ENCODE measurements at places on chromosomes 6 and 20.
A peak's percentile ranks its signal among the peaks of the same experiment; 100 is the strongest.

GRCh38 chr6:31697555-31697954 is 5.6 kb downstream of the ABHD16A start:
- no peak for DNase-seq

DNA sequence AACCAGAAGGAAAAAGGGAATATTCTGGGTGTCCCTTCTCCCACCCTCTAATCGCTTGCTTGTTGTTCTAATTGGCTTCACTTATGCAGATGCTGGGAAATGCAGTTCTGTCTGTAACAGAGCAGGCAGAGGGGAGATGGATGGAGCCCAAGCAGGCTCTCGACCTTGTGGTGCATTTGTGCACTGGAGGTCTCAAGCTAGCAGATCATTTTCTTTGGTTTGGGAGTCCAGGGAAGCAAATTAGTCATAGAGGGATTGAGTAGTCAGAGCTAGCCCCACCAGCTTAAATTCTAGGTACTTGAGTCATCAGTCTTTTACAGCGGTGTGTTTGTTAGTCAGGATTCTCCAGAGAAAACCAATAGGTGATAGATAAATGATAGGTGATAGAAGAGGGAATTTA is 234.7 kb upstream of the ECI2 start:
- DNase-seq, result peak; percentile 35

DNA sequence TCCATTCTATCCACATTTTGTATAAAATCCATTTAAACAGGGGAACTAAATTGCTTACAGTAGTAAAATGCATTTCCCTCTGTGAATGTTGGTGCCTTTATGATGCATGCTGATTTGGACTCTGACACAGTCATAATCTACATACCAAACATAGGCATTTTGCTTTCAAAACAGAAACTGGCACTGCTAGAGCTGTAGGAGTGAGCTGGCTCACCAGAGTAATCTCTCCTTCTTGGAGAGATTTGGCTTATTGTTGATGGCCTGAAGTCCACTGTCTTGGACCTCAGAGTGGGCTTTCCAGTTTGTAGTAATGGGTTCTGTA is 363.2 kb upstream of the FLRT3 start:
- DNase-seq, result no peak

GRCh38 chr6:30883685-30884520 is at the start of gene DDR1:
DDR1 (plus strand) TSS chr6:30884519; CDS start chr6:30888730, 4,211 bp downstream.
- DNase-seq, result peak; percentile 16

- no peak for DNase-seq
Observed at GRCh38 chr6:106618324-106618723, 11.0 kb downstream of the RTN4IP1 start.

DNA sequence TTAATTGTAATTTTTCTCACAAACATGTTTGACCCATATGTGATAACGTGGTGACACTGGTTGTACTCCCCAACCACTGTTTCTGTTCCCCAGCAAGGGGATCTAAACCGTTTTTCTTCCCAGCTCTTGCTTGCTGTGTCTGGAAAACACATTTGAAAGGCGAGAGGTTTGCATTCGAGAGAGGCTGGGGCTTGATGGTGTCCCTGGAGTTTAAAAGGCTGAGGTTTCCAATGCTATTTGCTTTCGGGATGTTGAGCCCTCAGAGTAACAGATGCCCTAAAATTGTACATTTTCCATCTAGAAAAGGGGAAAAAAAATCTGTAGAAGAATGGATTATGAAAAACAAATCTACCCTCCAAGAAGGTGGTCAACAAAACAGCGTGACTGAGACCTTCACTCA is 35.4 kb downstream of the AKAP12 start:
- no peak for DNase-seq

GRCh38 chr6:89508755-89509563 is 76.0 kb downstream of the ANKRD6 start:
- no peak for DNase-seq

- no peak for DNase-seq
Observed at GRCh38 chr20:20439602-20440190, 71.8 kb downstream of the INSM1 start.

DNA sequence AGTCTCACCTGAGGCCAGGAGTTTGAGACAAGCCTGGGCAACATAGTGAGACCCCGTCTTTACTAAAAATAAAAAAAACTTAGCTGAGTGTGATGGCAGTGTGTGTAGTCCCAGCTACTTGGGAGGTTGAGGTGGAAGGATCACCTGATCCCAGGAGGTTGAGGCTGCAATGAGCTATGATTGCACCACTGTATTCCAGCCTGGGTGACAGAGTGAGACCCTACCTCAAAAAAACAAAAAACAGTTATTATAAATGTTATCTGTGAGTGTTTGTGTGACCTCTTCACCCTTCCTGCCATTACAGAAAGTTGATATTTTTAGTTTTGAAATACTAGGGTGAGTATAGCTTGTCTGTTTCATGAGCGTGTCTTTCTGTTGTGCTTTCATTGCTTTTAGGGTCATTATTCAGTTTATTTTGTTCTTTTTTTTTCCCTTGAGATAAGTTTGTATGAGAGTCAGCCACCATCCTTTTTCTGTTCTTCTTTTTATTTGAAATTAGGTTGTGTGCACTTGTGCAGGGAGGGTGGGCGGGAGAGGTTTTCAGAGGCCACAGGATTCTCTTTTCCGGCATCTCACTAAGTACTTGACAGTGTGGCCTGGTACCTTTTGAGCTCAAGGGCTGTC is 26.2 kb downstream of the CDYL start:
- DNase-seq, result no peak

GRCh38 chr6:127221201-127221600 is 45.5 kb upstream of the RNF146 start:
- DNase-seq, result no peak

- DNase-seq, result no peak
Observed at GRCh38 chr6:123402052-123402451, 234.7 kb downstream of the TRDN start.

DNA sequence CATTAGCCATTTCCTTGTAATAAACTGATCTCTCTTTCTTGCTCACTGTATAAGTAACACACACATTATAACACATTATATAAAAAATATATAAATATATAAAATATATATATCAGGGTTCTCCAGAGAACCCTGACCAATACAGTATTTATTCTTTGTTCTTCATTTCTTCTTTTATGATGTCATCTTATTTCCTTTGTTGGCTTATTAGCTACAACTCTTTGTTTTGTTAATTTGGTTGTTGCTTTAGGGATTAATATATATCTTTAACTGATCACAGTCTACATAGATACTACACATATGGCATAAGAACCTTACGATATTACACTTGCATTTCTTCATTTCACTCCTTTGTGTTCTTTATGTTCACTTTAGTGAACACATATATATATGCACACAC is 14.7 kb upstream of the OPN5 start:
- no peak for DNase-seq

- DNase-seq, result no peak
Observed at GRCh38 chr6:150230164-150230561, 87.3 kb downstream of the PPP1R14C start.

GRCh38 chr6:161463071-161463470 is 189.2 kb upstream of the AGPAT4 start:
- DNase-seq, result no peak

DNA sequence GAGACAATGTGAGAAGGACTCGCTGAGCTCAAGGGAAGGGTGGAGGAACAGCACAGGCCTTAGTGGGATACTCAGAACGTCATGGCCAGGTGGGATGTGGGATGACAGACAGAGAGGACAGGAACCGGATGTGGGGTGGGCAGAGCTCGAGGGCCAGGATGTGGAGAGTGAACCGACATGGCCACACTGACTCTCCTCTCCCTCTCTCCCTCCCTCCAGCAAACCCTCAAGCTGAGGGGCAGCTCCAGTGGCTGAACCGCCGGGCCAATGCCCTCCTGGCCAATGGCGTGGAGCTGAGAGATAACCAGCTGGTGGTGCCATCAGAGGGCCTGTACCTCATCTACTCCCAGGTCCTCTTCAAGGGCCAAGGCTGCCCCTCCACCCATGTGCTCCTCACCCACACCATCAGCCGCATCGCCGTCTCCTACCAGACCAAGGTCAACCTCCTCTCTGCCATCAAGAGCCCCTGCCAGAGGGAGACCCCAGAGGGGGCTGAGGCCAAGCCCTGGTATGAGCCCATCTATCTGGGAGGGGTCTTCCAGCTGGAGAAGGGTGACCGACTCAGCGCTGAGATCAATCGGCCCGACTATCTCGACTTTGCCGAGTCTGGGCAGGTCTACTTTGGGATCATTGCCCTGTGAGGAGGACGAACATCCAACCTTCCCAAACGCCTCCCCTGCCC is 1.7 kb downstream of the TNF start:
- no peak for DNase-seq

DNA sequence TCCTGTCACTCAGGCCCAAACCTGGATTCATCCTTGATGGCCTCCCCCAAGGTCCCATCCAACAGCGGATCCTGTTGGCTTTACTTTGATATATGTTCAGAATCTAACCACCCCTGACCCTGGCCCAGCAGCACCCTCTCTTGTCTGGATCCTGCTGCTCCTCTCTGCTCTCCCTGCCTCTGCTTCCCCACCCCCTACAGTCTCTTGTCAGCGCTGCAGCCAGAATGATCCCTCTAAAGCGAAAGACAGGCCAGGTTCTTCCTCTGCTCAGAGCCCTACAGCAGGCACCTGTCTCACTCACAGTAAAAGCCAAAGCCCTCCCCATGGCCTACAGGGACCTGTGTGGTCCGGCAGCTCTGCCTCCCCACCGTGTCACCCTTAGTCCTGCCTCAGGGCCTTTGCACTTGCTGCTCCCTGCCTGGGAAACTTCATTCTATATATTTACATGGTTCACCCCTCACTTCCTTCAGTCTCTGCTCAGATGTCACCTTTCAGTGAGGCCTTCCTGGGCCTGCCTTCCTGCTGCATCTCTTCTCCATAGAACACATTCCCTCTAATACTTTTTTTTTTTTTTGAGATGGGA is 37.4 kb upstream of the KCNB1 start:
- DNase-seq, result no peak

- DNase-seq, result no peak
Observed at GRCh38 chr6:166925141-166925996, 31.0 kb downstream of the RNASET2 start.

GRCh38 chr6:139135578-139136545 is 982 bp downstream of the HECA start:
- DNase-seq, result no peak

GRCh38 chr20:55641497-55641896 is 363.8 kb downstream of the CBLN4 start:
- DNase-seq, result no peak

DNA sequence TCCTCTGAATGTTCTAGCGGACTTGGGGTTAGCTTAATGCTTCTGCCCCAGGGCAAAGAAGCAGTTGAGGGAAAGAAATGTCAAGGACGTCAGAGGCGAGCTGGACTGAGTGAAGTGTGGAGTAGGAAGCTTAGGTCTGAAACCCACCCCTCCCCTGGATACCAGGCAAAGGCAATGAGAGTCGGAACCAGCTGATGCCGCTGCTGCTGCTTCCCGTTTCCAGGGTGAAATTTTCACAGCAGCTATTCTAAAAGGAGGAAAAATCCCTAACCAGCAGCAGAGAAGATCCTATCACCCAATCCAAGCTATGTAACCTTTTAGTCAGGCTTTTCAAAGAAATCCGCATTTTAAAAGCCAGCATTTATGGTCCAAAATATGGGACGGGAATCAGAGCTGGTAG is 564.3 kb downstream of the LMBRD1 start:
- DNase-seq, result no peak

GRCh38 chr20:2065099-2065498 is 36.5 kb upstream of the STK35 start:
- no peak for DNase-seq
